Hindlimb muscle (tissue), 1 donor: ENCODE measurements at places on chromosomes 7 and 10. TPM values are rescaled to one million over a fixed set of nuclear protein-coding genes. Genes with fewer than 3 reads are reported as not detected.

- DNase-seq = no peak
Observed at GRCh38 chr10:54914049-54914448, 113.0 kb upstream of the PCDH15 start.

DNA sequence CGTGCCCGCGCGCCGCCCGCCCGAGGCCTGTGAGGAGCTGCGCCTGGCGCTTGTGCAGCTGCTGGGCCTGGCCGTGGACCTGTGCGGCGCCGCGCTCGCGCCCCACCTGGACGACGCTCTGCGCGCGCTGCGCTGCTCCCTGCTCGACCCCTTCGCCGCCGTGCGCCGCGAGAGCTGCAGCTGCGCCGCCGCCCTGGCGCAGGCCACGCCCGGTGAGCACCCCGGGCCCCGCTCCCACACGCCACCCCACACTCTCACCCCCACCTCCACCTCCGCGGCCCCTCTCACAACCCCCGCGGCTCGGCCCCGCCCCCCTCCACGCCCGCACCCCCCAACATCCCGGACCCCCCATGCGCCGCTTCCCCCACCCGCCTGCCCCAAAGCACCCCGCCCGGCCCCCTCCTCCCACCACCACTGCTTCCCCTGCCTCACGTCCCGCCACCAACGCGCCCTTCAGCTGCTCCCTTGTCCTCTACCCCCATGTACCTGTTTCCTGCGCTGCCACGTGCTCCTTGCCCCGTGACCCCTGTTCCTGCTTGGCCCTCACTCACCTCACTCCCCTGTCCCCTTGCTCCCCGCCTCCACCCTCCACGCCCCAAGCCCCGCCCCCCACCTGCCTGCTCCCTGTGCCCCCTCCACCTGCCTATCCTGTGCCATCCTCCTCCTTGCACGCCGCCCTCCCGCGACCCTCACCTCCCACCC lies at the start of gene PRKAR1B:
TSS of gene PRKAR1B (minus strand) at position 178 of the 702 bp plus-strand sequence. CDS start 15,776 bp downstream, outside the sequence.
- no peak for DNase-seq

DNA sequence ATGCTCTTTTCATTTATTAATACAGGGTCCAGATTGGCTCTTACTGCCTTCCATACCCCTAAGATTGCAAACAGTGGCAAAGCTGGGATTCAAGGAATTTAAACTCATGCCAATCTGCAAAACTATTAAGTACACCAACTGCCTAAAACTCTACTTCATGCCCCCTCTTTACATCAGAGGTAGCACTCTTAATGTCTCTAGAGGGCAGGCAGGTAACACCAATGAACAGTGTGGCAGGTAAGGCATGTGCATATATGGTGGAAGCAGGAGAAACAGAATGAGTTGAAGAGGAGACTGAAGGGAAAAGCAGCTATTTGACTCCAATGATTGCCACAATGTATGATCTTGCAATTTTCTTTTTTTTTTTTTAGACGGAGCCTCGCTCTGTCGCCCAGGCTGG lies 156.7 kb downstream of the BTAF1 start:
- no peak for DNase-seq

DNA sequence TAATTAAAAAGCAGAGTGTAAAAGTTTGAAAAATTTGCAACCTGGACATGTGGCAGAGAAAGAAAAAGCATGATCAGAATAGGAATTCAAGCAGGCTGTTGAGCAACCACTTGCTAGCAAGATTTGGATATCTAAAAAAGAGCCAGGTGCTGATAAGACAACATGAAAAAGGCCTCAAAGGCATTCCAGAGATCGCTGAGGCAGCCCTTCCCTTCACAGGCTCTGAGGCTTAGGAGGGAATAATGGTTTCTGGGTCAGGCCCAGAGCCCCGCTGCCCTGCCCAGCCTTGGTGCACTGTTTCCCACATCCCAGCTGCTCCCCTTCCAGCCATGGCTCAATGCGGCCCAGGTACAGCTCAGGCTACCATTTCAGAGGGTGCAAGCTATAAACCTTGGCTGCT lies 64.1 kb upstream of the EEPD1 start:
- no peak for DNase-seq

The MTURN gene
- 104 TPM for polyA plus RNA-seq

DNA sequence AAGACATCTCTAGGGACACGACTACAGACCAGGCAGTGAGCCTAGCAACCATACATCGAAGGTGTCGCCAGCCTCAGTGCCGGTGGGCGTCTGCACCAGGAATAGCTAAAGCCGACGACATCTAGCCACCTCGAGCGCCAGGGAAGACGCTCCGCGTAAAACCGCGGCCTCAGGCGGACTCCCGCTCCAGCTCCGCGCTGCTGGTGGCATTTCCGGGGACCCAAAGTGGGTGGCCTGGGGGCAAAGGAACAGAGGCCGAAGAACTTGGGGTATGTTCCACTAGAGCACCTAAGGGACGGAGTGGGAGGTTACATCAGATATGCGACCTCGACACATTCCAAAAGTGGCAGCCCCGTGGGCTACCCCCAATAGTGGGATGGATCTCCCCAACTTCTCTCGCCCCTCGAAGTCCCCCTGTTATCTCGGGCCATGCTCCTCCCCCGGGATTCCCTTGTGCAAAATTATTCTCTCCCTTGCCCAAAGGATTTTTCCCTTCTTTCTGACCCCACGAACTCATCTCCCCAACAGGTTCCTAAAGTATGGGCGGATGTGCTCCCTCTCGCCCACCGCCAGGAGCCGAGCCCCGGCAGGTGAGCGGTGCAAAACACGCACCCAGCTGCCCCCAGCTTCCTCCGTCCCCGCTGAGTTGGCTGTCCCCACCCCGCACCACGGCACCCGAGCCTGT lies 1.2 kb downstream of the KCNMA1 start:
- DNase-seq = no peak
